B cell (primary cell): ENCODE measurements at places on chromosomes 2 and 18. TPM values are rescaled to one million over a fixed set of nuclear protein-coding genes. Genes with fewer than 3 reads are reported as not detected.
A peak's percentile ranks its signal among the peaks of the same experiment; 100 is the strongest.

DNA sequence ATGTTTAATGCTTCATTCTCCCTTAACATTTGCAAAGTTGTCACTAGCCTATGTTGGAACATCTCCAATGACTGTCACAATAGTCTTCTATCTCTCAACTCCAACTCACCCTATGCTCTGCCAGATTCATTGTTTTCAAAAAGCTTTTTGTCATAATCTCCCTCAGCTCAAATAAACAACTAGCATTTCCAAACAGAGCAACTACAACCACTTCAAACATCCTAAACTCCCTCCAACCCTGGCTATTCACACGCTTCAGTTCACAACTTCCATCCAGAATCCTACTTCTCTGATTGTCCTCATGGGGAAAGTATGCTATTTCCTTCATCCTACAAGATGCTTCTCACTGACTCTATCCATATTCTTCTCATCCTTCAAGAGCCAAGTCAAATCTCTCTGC, 139.2 kb upstream of the VRK2 start:
- no peaks in the 10 kb centered on the region for H3K36me3 ChIP-seq
- H3K4me1 ChIP-seq = peaks cover 14% of the 10 kb centered on the region
- DNase-seq = peak; percentile 6

ARL4C gene
- total RNA-seq = 20.6 and 22.5 TPM in 2 replicates

DNA sequence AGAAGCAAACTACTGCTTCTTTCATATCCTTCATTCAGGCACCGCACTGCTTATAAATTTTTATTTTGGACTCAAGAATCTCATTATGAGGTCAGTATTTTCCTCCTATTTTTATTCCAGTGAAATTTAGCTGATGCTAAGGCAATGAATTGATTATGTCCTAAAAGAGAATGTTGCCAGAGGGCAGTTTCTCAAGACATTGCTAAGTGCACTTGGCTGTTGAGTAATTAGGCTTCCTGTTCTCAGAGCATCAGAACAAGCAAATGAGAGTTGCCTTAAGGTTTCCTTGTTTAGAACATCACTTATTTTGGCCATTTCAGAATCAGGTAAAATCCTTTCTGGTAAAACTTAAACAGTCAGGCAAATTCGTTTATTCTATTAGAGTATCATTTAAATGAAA, 548.6 kb upstream of the ZEB2 start:
- H3K27ac ChIP-seq = no peak overlapping the region
- H3K4me3 ChIP-seq = no peak overlapping the region
- H3K36me3 ChIP-seq = no peaks in the 10 kb centered on the region
- H3K27me3 ChIP-seq = no peaks in the 10 kb centered on the region

- DNase-seq = no peak
- H3K4me1 ChIP-seq = no peaks in the 10 kb centered on the region
- no peak overlapping the region for H3K27ac ChIP-seq
- no peak overlapping the region for H3K4me3 ChIP-seq
- no peaks in the 10 kb centered on the region for H3K27me3 ChIP-seq
These were observed 234.6 kb upstream of the MYT1L start for GRCh38 chr2:2565671-2566070.

- no peak overlapping the region for H3K27ac ChIP-seq
- H3K4me1 ChIP-seq = no peaks in the 10 kb centered on the region
- no peak for DNase-seq
- no peak overlapping the region for H3K4me3 ChIP-seq
- no peaks in the 10 kb centered on the region for H3K36me3 ChIP-seq
- no peaks in the 10 kb centered on the region for H3K27me3 ChIP-seq
These were observed 207.8 kb downstream of the ACKR3 start for GRCh38 chr2:236777408-236777807.

RAX gene
- not detected in 2 replicates for total RNA-seq

SPDYA gene
- 2.8 and 3.5 TPM in 2 replicates for total RNA-seq

SCN7A gene
- not detected in 2 replicates for total RNA-seq

- H3K27me3 ChIP-seq = no peaks in the 10 kb centered on the region
- H3K4me3 ChIP-seq = no peak overlapping the region
- H3K36me3 ChIP-seq = peaks cover 11% of the 10 kb centered on the region
- H3K27ac ChIP-seq = no peak overlapping the region
These were observed 23.5 kb upstream of the ELAC1 start for GRCh38 chr18:50944245-50944932.

RGPD4 gene
- not detected in 2 replicates for total RNA-seq

DNA sequence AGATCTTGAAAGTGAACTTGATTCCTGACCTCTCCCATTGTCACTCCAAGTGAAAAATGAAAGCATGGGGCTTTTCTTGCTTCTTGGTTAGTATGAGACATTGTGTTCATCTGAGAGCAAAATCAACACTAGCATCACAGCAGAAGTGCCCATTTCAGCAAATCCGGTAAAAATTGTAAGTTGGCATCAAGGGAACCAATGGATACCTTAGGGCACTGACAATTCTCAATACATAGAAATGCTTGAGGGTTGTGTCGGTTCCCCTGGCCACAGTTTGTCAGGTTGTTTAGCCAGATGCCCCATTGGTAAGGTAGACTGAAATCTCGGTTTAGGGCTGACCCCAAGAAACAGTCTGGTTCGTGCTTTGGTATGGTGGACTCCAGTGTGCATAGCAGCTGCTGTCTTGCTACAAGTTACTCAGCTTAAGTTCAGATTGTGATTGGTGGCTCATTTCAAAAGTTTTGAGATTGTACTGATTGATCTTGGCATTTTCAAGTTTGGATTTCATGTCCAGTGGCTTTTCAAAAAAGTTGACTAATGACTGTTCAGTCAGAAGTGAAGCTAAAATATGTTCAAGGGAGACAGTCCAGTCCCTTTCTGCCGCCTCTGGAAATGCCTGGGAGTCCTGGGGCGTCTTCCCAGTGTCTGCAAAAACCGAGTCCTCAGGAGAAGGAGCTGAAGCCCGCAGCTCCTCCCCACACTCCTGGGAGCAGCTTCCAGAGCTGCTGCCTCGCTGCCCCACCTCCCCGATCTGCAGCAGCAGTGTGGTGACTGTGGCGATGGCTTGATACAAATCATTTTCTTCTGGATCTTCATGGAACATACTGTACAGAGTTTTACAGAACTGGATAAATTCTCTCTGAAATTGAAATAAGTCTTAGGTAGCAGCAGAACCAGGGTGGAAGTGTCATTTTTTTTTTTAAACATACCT, 5.6 kb downstream of the RPL31 start:
- H3K4me3 ChIP-seq = no peak overlapping the region
- peaks cover 11% of the 10 kb centered on the region for H3K4me1 ChIP-seq
- H3K27ac ChIP-seq = no peak overlapping the region

DNA sequence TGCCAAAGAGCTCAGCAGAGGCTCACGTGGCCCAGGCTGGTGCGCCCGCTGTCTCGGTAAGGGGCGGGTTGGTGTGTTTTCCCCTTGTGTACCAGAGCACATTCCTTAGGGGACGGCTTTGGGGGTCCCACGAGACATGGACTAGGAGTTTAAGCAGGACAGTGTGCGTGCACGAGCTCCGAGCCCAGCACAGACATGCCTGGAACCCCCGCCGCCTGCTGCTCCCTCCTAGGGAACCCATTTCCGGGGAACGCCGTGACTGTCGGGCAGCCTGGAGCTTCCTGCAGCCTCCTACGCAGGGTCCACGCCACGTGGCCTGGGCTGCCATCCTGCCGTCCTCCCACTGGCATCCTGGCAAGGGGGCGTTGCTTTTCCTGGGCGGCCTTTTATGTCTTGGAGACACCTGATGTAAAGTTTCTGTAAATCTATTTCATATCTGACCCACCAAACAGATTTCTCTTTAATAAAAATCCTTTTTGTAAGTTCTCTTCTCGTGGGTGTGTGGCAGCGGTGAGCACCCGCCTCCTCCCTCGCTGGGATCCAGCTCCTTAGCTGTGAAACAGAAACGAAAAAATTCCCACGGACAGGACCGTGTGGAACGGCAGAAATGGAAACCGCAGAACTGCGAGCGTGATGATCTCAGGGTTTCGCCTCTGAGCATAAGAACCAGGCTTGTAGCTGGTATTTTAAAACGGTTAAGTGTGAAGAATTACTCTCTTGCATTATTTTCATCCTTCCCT, 43.5 kb upstream of the KCNG2 start:
- no peak overlapping the region for H3K27ac ChIP-seq
- H3K36me3 ChIP-seq = no peaks in the 10 kb centered on the region
- DNase-seq = no peak
- no peaks in the 10 kb centered on the region for H3K4me1 ChIP-seq
- H3K4me3 ChIP-seq = no peak overlapping the region

DNA sequence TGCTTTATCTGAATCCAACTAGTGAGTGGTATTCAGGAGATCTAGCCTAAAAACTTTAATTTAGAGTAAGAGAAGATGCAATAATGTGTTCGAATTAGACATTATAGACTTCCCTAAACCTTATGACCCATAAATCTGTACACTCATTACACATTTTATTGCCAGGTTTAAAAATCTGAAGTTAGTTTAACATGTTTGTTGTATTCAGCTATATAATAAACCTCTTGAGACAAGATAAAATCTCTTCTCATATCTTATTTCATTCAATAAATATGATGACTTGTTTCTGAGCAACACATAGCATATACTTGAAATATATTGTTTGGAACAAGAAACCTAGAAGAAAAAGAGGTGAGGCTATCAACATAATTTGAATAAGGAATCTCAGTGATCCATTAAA, 150.7 kb downstream of the CDH7 start:
- no peaks in the 10 kb centered on the region for H3K27me3 ChIP-seq
- no peak overlapping the region for H3K4me3 ChIP-seq
- H3K36me3 ChIP-seq = no peaks in the 10 kb centered on the region
- DNase-seq = no peak

GRCh38 chr2:207836521-207837133, 66.9 kb upstream of the FZD5 start:
- DNase-seq = no peak
- H3K36me3 ChIP-seq = no peaks in the 10 kb centered on the region
- H3K4me1 ChIP-seq = no peaks in the 10 kb centered on the region
- no peaks in the 10 kb centered on the region for H3K27me3 ChIP-seq
- H3K4me3 ChIP-seq = no peak overlapping the region

ACVR2A gene
- total RNA-seq = 2.0 and 2.9 TPM in 2 replicates

CELF4 gene
- not detected in 2 replicates for total RNA-seq

- H3K36me3 ChIP-seq = no peaks in the 10 kb centered on the region
- H3K4me3 ChIP-seq = no peak overlapping the region
- no peaks in the 10 kb centered on the region for H3K4me1 ChIP-seq
- no peak for DNase-seq
These were observed 140.9 kb upstream of the MYCN start for GRCh38 chr2:15799432-15799827.

DNA sequence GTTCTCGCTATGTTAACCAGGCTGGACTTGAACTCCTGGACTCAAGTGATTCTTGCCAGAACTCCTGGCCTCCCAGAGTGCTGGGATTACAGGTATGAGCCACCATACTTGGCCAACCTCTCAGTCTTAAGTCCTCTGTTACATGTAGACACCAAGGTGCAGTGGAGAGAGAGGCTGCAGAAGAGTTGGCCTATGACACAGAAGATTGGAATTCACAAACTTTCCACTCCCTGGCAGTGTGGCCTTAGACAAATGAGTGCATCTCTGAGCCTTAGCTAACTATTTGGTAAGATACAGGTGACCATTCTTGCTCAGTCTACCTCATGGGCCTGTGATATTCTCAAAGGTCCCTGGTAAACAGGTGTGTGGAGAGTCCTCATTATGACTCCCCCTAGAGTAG, 159.7 kb downstream of the MYCN start:
- no peak overlapping the region for H3K27ac ChIP-seq
- H3K27me3 ChIP-seq = no peaks in the 10 kb centered on the region
- H3K36me3 ChIP-seq = no peaks in the 10 kb centered on the region
- no peak for DNase-seq
- no peak overlapping the region for H3K4me3 ChIP-seq

MSGN1 gene
- total RNA-seq = not detected in 2 replicates

DNA sequence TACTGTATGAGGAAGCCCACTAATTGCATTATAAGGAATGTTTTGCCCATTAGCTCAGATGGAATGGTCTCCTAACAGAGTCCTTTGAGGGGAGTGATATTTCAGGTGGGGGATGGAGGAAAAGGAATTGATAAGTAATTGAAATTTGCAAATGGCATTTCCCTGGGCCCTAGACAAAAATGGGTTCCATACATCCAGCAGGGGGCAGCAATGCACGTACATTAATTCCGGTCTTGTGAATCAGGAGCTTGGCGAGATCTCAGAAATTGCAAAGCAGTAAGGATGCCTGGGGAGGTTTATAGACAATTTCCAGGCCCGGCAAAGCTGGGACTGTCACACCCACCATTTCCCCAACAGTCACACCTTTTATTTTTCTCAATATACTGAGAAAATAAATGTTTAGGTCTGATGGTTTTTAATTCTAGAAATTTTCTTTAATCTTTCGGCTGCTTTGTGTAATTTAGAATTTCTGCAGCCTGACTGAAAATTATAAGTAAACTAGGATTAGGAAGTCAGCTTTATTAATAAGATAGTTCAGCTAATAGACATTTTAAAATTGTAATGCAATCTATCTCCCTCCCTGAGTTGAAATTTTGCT, 122.8 kb downstream of the LYPD1 start:
- no peak overlapping the region for H3K4me3 ChIP-seq
- DNase-seq = peak; percentile 52
- no peaks in the 10 kb centered on the region for H3K36me3 ChIP-seq
- H3K4me1 ChIP-seq = no peaks in the 10 kb centered on the region
- no peak overlapping the region for H3K27ac ChIP-seq

GRCh38 chr18:31398191-31398590, 21.6 kb downstream of the DSG4 start:
- DNase-seq = no peak
- no peaks in the 10 kb centered on the region for H3K27me3 ChIP-seq
- no peaks in the 10 kb centered on the region for H3K4me1 ChIP-seq
- H3K4me3 ChIP-seq = no peak overlapping the region

DNA sequence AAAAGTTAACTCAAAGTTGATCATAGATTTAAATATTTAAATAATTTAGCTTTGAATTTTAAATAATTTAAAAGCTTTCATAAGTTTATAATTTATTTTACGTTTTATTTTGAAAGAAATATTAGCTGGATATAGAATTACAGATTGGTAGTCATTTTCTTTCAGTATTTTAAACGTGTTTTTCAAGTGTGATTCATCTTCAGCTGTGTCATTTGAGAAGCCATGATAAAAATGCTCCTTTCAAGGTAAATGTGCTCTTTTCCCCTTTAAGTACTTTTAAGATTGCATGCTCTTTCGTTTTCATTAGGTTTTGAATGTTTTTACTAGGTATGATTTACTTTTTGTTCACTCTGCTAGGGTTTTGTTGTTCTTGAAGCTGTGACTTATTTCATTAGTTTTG, 116.8 kb upstream of the FIGN start:
- no peak overlapping the region for H3K4me3 ChIP-seq
- H3K36me3 ChIP-seq = no peaks in the 10 kb centered on the region
- no peak overlapping the region for H3K27ac ChIP-seq
- H3K27me3 ChIP-seq = no peaks in the 10 kb centered on the region
- no peak for DNase-seq
- no peaks in the 10 kb centered on the region for H3K4me1 ChIP-seq

RAMP1 gene
- total RNA-seq = 12.4 and 15.7 TPM in 2 replicates

- H3K27me3 ChIP-seq = no peaks in the 10 kb centered on the region
- no peak for DNase-seq
- peak overlapping the region; percentile 89 for H3K4me3 ChIP-seq
- peaks cover 19% of the 10 kb centered on the region for H3K36me3 ChIP-seq
- H3K4me1 ChIP-seq = peaks cover 33% of the 10 kb centered on the region
These were observed 954 bp downstream of the CCNT2 start for GRCh38 chr2:134919341-134920210.

UCN gene
- total RNA-seq = 2.7 and 3.6 TPM in 2 replicates
